ENCODE measurements at places on chromosomes 6 and 20.

- DNase-seq, result no peak
Measured at GRCh38 chr6:138912308-138912707, 75.7 kb downstream of the REPS1 start.

GRCh38 chr6:117795234-117795633, 111.8 kb upstream of the SLC35F1 start:
- no peak for DNase-seq

GRCh38 chr6:42030585-42031506, 19.5 kb upstream of the TAF8 start:
- DNase-seq, result peak; percentile 98

DNA sequence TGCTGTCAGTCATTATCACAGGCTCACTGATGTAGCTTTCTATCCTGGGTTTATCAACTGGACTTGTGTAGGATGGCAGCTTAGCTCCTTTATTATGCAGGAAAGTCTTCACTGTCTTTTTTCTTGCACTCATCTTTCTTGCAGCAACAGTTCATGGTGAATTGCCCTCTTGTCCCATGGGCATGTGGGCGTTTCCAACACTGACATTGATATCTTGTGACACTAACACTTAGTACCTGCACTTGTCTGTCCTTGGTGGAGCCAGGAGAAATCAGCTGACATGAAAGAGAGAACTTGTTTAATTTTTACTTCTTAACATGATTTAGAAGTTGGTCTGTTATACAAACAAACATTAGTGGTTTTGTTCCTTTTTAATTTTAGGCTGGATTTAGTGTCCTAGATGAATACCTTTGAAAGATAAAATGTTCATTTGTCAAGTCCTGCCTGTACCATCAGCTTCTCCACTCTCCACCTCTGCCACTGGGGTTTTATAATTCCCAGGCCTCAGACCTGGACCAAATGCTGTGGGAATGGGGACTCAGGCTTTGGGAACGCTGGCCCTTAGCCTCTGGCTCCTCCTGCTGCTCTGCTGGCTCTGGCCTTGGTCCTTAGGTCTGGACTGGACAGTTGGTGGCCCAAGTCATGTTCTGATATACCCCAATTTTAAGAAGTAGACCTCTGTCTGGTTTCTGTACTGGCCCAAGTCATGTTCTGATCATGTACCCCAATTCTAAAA, 161.0 kb upstream of the LAMP5 start:
- DNase-seq, result no peak

DNA sequence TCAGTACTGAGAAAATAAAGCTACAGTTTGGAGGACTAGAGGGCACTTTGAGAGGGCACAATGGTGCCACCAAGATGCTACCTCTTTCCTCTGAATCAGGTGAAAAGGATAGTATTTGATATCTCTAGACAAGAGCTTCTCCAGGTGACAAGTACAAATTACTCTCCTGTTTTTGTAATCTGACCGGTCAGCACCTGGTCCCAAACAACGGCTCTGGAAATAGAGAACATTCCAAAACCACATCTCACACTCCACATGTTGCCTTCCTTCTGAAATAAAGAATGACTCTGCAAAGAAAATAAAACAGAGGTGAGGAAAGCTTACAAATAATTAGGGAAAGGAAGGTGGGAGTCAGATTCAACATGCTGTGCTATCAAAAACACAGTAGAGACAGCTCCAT, 51.3 kb upstream of the CITED2 start:
- DNase-seq, result peak; percentile 25

GRCh38 chr6:56906752-56907151, 48.2 kb upstream of the BEND6 start:
- DNase-seq, result no peak

DNA sequence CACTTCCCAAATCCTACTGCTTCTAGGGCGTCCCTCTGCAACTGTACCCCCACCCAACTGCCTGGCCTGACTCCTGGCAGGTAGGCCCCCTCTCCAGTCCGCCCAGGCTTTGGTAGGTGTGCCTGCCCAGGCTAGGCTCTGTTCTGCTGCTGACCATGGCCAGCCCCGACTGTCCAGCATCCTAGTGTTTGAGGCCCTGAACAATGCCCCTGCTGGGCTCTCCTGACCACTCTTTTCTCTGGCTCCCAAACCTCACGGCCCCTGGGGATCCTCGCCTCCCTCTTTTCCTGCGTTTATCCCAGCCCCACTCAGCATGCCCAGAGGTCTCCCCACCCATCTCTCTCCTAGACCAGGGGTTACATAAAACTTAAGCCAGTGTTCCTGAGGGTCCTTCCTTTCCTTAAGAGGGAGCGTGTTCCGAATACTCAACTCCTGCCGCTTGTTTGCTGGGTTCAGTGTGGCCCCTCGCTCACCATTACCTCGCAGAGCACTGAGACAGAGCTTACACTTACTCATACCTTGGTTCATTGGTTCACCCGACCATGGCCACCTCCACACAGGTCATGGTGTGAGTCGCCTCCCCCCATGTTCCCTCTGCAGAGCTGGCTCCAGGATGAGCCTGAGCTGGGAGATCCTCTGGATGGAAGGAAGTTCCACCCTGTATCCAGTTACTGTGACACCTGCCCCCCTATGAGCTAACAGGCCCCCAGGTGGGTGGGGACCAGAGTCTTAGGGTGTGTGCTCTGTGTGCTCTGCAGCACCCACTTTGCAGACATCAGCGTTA, 21.0 kb upstream of the MYT1 start:
- DNase-seq, result no peak

GRCh38 chr6:109396046-109396718, 13.9 kb upstream of the CD164 start:
- no peak for DNase-seq

- no peak for DNase-seq
Measured at GRCh38 chr6:63862486-63863198, 227.0 kb downstream of the PHF3 start.

DNA sequence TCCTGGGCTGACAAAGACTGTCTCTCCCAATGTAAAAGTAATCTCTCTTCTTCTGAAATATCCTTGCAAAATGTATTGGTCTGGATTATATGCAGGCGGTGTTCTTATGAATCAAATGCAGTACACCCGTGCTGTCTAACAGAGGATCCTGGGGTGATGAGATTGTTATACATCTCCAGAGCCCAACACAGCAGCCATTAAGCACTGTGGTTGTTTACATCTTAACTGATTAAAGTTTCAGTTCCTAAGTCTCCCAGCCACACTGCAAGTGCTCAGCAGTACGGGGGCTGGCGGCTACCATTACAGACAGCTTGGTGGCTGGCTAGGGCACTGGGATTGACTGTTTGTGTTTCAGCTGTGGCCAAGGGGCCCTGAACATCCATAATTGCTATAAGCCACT, 7.0 kb downstream of the UNC93A start:
- DNase-seq, result no peak

DNA sequence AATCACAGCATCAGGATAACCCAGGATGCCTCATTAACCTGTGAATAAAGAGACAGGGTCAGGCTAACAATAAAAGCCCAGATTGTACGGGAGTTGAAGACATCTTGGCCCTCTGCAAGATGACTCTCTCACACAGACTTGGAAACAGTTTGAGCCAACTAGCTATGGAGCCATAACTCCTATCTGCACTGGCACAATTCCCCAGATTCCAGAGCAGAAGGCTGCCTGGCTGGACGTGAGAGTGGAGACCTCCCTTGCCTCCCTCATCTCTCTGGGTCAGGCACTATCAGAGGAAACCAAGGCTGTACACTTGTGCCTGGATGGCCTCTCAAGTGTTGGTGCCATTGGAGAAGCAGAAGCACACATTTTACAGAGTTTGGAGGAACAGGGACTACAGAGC, 312.6 kb downstream of the THBS2 start:
- no peak for DNase-seq

DNA sequence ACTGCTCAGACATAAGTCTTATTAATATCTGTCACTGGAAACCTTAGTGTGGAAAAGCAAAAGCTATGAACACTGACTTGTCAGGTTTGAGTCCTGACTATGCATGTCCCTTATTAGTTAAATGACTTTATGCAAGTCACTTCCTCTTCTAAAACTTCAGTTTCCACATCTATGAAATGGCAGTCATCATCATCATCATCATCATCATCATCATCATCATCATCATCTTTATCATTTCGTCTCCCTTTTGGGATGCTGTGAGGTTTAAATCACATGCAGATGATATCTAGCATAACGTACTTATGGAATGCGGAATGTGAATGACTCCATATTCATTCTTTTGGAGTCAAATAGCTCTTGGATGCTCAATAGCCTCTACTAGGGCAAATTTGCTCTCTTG, 24.5 kb downstream of the HDGFL1 start:
- DNase-seq, result no peak

DNA sequence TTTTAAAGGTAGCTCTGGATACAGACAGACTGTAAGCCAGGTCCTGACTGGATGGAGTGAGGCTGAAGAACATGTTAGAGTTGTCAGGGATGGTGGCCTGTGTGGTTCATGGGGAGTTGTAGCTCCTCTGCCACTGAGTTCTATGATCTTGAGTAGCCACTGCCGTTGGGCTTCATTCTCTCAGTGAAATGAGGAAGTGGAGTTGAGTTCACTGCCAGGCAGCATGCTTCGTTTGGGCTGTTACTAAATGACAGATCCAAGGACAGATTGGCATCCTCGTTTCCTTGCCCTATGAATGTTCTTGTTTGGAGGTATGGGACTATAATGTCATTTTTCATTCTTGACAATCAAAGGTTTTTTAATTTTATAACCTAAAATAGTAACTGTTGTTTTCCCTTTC, 37.2 kb downstream of the SCAND1 start:
- no peak for DNase-seq

GRCh38 chr6:64293298-64293697, 657.7 kb downstream of the PHF3 start:
- DNase-seq, result no peak

DNA sequence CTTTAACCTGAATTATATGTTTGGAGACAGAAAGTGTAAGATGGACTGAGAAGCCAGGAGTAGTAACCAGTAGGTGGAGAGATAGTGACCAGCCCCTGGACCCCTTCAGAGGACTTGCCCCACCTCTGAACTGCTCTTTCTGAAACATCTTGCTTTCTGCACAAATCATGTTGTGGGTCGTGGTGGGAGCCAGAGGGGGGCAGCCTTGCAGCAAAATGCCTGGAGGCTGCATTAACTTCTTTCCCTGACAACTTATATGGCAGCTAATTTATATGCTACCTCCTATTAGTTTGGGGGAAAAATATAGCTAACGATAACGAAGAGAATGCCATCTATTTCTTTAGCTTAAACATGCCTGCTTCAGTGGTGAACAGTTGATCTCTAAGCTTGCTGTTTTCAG, 859.8 kb downstream of the MAFB start:
- peak; percentile 26 for DNase-seq
